ENCODE measurements at places on chromosomes 11 and 22.

DNA sequence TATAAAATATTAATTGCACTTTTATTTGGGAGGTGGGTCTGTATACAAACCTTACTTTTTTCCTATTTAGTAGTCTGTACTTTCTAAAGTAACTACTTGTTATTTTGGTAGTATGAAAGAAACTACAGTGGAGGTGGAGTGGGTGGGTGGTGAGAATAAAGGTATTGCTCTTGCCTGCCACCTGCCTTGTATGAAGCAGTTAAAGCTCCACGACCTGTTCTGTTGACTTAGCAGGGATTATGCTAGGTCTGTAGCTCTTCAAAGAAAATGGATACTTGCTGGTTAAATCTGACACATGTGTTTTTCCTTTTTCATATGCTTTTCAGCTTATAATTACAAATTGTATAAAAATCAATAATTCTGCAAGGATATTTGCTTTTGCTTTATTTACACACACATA is 111.9 kb downstream of the EHF start:
- no peak for DNase-seq

GRCh38 chr11:68116974-68117373 is 4.2 kb downstream of the CHKA start:
- DNase-seq = no peak

GRCh38 chr11:111978028-111978771 is 41.1 kb downstream of the DIXDC1 start:
- DNase-seq = peak; percentile 30

DNA sequence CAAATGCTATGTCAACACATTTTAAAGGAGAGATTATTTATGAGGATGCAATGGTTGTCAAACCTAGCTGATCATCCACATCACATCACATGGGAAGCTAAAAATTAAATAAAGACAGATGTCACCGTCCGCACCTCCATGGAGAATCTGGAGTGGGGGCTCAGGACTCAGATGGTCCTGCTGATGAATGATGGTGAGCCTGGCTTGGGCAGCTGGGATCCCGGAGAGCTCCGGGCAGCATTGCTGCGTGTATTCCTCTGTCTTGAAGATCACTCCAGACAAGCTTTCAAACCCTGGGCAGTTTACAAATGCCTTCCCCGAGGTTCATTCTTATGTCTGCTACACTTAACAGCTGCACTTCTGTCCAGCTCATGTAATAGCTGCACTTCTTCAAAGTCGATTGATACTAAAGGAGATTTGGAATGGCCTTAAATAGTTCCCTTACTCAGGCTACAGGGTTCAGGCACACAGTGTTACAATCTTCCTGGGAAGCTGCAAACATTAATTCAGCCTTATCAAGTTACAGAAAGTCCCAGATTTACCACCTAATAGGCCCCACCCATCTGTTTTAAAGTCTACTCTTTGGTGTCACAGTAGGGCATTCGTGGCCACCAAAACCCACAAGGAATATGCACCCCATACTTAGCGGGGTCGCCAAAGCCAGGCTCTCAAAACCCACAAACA is 34.7 kb upstream of the CSNK2A3 start:
- DNase-seq = no peak

DNA sequence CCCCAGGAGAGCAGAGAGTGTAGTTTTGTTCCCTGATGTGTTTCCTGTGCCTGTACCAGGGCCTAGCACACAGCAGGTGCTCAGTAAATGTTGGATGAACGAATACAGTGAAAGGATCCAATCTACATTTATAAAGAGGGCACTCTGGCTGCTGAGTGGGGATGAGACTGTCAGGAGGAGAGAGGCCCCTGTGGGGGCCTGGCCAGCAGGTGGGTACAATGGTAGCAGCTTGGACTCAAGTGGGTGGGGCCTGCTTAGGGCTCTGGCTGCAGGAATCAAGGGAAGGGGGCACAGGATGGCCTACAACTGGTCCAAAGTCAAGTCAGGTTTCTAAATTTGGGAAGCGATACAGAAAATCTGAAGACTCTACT is 156.6 kb upstream of the GRK3 start:
- DNase-seq = no peak

DNA sequence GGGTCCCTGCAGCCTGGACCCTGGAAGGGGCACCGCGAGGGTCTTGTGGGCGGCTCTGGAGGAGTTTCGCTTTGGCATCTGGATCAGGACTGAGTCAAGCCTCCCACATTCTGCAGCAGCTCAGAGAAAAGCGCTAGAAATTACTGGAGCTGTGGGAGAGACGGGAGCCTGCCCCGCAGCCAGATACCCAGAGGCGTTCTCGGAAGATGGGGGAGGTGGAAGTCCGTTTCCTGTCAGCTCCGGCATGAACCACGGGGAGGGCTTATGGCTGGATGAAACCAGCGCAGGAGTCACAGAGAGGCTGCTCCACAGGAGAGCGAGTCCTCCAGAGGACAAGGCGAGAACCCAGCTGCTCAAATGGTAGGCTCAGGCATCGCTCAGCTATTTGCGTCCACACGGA is 379.3 kb downstream of the OPCML start:
- no peak for DNase-seq

GRCh38 chr11:10451426-10452116 is 3.5 kb upstream of the AMPD3 start:
- DNase-seq = no peak

DNA sequence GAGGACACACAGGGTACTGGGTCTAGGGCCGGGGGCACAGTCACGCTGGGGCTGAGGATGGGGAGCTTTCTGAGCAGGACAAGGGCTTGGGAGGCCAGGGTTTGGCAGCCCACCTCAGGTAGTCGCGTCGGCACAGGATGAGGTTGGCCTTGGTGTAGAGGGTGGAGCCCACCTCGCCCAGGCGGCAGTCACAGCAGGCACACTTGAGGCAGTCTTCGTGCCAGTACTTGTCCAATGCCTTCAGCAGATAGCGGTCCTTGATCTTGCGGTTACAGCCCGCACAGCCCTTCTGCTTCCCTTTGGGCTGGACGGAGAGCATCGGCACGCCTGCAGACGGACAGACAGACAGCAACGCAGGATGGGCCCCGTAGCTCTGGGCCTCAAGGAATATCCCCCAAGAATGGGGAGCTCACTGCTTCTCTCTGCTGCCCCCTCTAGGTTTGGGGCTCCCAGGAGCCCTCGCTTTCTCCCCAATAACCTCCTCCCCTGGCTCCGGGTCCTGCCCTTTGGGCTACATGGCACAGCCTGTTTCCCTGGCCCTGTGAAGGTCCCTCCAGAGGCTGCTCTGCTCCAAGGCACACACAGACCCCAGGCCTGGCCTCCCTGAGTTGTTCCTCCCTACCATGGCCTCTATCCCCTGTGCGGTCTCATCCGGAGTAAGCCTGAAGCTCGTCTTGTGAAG is 33.4 kb downstream of the LMO1 start:
- DNase-seq = no peak

GRCh38 chr22:49756201-49756600 is 71.5 kb downstream of the BRD1 start:
- DNase-seq = no peak

GRCh38 chr11:76627606-76628005 is 42.9 kb downstream of the LRRC32 start:
- no peak for DNase-seq

- no peak for DNase-seq
Observed at GRCh38 chr11:45057938-45058646, 88.3 kb upstream of the PRDM11 start.

GRCh38 chr11:63877658-63878241 is 38.8 kb downstream of the MARK2 start:
- DNase-seq = no peak

GRCh38 chr22:23700706-23701105 is 9.9 kb downstream of the RGL4 start:
- DNase-seq = no peak

- DNase-seq = no peak
Observed at GRCh38 chr11:102552020-102552419, 21.5 kb upstream of the MMP7 start.

GRCh38 chr11:8019314-8020243 is 32.4 kb downstream of the EIF3F start:
- DNase-seq = peak; percentile 26

- DNase-seq = peak; percentile 2
Observed at GRCh38 chr22:22787786-22788459, 99.7 kb upstream of the IGLL5 start.

DNA sequence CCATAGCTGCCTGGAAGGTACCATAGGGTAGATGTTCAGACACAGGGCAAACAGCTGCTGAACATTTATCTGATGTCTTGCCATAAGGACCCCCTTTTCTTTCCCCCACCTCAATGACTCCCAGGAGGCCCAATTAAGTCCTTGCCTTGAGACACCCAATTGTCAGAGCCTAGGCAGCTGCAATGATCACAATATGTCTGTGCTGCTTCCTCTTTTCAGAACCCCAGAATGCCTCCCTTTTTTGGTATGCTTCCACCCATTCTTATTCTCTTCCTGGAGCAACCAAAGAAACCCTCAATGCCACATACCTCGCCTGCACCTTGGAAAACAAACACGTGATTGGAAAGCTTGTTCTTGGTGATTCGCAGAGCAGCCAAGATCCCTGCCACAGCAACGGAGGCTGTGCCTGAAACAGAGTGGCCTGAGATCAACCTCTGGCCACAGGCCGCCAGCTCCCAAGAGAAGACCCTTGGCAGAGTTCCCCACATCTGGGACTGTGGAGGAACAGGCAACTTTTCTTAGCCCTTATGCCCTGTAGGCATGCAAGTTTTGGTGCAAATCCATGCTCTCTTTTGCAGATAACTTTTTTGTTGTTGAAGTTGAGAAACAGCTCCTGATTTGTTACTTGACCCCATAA is 75.4 kb downstream of the CCDC81 start:
- no peak for DNase-seq

DNA sequence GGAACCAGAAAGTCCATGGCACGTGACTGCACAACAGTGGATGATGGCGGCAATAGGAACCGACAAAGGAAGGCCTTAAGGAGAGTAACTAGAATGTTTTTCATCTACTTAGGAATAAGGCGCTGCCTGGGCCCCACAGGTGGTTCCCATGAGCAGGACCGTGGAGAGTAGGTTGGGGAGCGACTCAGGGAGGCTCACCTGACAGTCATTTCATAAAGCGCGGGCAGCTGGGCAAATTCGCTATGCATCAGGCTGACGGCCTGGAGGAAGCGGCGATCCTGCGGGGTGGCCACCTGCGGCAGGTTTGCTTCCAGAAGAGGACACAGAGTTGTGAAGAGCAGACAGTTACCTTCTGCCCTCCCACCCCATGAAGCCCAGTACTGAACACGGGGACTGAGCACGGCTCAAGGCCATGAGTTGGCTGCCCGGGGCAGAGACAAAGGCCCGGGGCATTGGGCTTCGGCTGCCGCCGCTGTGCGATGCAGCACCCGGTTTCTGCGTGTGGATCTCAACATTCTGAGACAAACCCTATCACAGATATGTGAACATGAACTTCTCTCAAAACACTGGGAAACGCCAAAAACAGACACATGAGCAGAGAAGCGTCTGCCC is 25.8 kb downstream of the HPS4 start:
- no peak for DNase-seq

- no peak for DNase-seq
Observed at GRCh38 chr11:113376156-113376555, 11.4 kb upstream of the ANKK1 start.

- DNase-seq = no peak
Observed at GRCh38 chr22:49449811-49450446, 377.7 kb downstream of the BRD1 start.

DNA sequence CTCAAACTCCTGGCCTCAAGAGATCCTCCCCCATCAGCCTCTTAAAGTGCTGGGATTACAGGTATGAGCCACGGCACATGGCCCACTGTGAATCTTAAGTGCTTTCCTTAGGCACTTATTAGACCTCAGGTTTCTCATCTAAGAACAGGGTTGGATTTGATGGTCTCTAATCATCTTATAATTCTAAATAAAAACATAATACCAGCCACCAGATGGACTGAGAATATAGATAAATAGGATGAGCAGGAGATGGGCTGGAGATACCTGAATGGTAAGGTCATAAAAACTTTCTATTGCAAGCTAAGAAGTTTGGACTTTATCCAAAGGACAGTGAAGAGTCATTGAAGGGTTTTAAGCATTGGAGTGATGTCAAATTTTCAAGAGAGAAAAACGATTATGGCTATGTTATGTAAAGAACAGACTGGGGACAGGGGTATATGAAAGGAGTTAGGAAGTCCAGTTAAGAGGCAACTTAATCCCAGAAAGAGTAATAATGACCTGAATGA is 85.2 kb downstream of the RELT start:
- DNase-seq = no peak

DNA sequence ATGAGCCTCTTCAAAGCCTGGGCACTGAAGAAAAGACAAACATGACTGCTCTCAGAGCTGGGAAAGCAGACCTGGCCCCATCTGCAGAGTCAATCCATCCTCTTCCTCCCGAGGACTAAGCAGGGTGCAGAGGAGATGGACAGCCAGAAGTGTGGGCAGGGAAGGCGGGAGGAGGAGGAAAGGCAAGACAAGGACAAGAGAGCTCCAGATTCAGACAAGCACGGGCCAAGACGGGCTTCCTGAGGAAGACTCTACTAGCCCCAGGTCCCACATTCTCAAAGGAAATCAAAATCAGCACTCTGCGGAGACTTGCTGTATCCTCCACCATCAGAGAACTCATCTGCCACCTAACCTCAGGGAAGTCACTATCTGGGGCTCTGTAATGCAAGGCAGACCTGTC is 28.5 kb downstream of the OPCML start:
- DNase-seq = no peak

DNA sequence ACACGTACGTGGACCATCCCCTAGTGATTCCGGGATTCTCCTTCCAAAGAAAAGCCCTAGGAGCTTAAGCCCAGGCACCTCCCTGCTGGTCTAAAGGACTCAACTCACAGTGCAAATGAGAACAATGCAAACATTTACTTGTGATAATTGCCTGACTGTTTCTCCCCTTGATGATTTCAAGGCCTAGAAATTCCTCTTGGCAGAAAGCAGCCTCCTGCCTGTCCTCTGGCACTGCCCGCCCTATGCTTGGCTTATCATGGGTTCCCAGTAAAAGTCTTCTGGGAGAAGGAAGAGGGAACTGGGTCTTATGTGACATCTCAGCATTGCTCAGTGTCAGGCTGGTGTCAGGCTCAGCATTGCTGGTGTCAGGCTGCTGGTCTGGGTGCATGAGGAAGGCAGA is 351.8 kb downstream of the SHANK2 start:
- DNase-seq = no peak

GRCh38 chr11:72321381-72321996 is 77.5 kb upstream of the PHOX2A start:
- DNase-seq = peak; percentile 60

DNA sequence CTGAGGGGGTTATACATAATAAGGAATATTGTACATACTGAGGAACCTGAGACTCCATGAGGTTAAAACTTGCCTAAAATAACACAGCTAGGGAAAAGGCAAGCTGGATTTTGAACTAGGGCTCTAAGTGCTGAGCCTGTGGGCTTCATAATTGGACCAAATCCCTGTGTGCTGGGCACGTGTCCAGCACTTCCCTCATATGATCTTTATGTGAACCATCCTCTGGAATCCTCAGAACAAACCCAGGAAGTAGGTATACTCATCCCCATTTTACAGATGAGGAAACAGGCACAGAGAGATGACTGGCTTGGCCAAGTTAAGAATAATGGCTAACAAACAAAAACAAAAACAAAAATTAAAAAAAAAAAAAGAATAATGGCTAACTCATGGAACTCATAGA is 14.9 kb downstream of the RTN4RL2 start:
- DNase-seq = peak; percentile 43

GRCh38 chr11:35982061-35982460 is 38.2 kb downstream of the LDLRAD3 start:
- DNase-seq = no peak

GRCh38 chr11:69745201-69745600 is 29.9 kb downstream of the FGF4 start:
- DNase-seq = no peak
